ENCODE measurements at places on chromosomes 2 and 18.

DNA sequence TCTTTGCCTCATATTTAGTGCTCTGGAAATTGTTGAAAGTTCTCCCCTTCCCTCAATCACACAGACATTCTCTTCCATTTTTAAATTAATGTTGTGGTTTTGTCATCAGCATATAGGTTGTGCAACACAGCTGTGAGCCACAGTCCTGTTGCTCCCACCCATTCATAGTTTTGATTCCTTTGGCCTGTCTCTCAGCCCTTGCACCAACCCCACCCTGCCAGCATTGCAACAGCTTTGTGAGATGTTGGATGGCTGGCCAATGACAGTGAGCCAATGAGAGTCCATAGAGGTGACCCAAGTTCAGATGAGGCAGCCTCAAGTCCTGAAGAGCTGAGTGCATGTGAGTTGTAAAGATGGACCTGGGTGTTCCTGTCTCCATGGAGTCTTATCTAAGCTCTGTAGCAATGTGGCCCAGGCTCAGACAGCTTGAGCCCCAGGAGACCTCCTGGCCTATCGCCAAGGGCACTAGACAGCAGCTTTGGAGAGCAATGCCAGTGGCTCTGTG lies 775.5 kb downstream of the RNF144A start:
- DNase-seq = no peak

GRCh38 chr2:200379481-200380090 lies 73.1 kb downstream of the SPATS2L start:
- DNase-seq = no peak

DNA sequence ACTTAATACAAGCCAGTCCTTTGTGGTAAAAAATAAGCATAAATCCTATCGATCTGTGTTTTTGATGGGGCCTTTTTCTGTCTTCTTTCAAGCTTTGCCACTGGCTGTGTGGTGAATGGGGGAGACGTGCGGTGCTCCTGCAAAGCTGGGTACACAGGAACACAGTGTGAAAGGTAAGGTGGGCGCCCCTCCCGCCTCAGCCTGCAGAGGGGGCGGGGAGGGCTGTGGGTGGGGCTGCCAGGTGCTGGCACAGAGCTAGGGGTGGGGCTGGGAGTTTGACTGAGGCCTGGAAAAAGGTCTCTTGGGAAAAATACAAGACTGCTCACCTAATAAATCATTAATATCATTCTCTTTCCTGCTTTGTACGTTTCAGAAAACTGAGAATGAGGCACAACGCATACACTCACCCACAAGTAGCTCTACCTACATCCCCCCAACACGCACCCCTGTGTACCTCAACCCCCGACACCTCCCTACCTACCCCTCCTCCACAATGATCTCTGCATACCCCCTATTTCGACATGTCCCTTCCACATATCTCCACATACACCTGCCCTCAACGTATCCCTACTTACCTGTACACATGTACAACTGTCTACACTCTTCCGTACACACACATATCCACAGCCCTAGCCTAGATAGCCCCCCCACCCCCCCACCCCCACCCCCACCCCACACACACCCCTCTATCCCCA lies 129.7 kb upstream of the TTC39C start:
- no peak for DNase-seq

DNA sequence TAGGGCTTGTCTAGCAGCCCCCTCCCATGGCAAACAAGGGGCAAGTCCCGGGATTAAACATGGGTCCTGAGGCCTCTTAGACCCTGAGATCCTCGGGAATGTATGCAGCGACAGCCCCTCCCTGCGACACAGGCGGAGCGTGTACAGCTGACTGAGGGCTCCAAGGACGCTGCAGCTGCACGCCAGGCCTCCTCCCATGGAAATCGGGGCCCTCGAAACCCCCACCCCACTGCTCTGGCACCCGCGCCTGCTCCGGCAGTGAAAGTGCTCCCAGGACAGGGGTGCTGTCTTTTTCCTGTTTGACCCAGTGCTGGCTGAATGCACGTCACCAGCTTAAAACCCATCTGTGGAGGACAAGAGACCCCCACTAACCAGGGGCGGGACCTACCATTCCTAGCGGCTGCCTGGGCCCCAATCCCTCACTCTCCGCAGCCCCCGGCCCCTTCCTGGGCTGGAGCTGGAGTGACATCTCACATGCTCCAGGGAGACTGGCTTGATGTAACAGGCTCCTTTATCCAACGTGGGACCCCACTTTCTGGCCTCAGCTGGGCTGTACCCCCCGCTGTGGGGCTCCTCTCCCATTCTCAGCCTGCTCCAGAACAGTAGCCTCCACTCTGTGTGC lies 247.7 kb downstream of the TWIST2 start:
- DNase-seq = no peak

DNA sequence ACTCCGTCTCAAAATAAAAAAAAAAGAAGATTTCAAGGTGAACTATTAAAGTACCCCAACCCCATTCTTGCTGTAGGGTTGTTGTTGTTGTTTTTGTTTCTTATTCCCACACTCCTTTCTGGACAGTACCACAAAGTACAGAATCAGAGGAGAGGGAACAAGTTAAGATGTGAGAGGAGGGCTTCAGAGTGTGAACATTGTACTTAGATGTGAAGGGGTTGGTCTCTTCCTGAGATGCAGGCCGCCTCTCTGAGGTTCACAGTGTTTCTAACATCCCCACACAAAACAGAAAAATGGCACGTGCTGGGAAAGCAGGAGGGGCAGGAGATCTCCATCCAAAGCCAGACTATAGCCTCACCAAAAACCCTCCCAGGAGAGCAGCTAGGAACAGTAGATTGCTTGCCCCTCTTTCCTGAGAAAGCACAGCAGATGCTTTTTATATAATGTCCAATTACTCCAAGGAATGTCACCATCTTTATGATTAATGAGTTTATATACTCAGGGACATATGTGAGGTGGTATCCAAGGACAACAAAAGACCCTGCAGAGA lies 22.6 kb downstream of the ADD2 start:
- no peak for DNase-seq

DNA sequence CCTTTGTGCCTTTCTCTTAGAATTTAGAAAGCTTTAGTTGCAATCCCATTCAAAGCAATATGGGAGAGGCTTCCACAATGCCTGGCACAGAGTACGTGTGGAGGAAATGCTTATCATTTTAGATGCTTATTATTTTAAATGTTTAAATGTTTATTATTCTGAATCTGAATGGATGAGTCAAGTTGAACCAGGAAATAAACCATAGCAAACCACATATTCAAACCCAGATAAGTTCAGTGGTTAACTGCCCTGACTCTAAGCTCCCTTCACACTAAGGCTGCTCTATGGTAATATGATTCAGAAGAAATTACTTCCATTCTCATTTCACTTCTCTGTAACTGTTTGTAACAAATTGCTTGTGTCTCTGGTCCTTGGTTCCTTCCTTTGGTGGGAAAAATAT lies 5.2 kb upstream of the PPP4R1 start:
- no peak for DNase-seq

DNA sequence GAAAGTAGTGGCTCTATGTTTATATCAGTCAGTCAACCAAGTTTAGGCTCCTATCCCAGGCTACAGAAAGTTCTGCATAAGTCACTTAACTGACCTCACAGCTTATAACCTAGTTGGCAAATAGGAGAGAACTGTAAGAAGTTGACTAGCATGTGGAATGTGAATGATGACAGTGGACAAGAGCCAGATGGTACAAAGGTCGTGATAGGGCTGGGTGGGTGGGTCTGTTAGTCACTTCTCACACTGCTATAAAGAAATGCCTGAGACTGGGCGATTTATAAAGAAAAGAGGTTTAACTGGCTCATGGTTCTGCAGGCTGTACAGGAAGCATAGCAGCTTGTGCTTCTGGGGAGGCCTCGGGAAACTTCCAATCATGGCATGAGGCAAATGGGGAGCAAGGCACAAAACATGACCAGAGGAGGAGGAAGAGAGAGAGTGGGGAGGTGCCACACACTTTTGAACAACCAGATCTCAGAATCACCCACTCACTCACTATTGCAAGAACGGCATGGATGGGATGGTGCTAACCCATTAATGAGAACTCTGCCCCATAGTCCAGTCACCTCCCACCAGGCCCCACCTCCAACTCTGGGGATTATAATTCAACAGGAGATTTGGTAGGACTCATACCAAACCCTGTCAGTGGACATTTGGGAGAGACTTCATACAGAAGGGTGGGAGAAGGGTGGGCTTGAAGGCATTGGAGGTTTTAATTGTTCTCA lies 68.8 kb downstream of the LTBP1 start:
- DNase-seq = no peak

DNA sequence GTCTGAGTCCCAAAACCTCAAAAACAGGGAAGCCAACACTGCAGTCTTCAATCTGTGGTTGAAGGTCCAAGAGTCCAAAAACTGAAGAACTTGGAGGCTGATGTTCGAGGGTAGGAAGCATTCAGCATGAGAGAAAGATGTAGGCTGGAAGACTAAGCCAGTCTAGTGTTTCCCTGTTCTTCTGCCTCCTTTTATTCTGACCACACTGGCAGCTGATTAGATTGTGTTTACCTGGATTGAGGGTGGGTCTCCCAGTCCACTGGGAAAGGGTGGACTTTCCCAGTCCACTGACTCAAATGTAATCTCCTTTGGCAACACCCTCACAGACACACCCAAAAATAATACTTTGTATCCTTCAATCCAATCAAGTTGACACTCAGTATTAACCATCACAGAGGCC lies 27.5 kb upstream of the IL1B start:
- no peak for DNase-seq

GRCh38 chr18:37394610-37394965 lies 171.0 kb downstream of the CELF4 start:
- DNase-seq = no peak

- DNase-seq = no peak
Observed at GRCh38 chr18:56899660-56900059, 247.2 kb upstream of the BOD1L2 start.

- no peak for DNase-seq
Observed at GRCh38 chr2:1496359-1496821, 83.1 kb downstream of the TPO start.

DNA sequence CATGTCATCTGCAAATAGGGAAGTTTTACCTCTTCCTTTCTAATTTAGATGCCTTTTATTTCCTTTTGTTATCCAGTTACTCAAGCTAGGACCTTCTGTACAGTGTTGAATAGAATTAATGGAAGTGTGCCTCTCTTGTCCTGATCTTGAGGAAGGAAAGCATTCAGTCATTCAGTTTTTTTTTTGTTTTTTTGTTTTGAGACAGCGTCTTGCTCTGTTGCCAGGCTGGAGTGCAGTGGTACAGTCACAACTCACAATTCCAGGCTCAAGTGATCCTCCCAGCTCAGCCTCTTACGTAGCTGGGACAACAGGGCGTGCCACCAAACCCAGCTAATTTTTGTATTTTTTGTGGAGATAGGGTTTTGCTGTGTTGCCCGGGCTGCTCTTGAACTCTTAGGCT lies 203.9 kb upstream of the ALPP start:
- no peak for DNase-seq

DNA sequence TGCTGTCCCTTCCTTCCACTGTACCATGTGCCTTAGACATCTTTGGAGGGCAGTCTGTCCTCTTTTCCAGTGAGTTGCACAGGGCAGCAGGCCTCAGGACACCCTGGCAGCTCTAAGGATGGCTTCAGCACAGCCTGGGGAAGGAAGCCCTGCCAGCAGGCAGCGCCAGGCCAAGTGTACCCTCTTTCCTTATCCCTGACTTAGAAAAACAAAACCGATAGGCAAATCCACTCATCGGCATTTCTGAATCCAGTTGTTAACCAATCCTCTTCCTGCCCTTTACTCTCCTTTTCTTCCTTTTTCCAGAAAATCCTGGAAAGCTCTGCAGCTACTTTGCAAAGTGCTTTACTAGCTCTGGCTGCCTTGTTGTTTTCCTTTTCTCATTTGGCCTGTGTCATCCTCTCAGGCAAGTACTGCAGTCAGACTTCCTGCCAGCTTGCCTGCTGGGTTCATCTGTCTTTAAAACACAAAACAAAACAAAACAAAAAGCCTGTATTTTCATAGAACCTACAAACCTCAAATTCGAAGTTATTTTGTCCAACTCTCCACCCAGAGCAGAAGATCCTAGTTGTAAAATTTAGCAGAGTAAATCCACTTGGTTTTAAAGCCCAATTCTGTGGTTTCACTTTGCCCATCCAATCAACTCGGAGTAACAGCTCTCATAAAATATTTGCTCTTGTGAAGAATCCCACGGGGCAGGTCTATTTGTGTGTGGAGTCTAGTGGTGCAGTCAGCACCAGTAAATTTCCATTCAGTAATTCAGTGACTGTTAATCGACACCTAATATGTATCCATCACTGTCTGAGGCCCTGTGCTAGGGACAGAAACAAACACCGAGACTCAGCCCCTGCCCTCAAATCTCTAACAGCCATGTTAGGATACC lies 45.2 kb downstream of the PCBP1 start:
- peak; percentile 44 for DNase-seq

GRCh38 chr2:27261926-27262298 lies 935 bp downstream of the SLC30A3 start:
- DNase-seq = no peak

GRCh38 chr2:88099798-88100488 lies 27.9 kb downstream of the FABP1 start:
- DNase-seq = no peak

GRCh38 chr2:55710025-55710424 lies 16.4 kb upstream of the PNPT1 start:
- DNase-seq = no peak

- no peak for DNase-seq
Observed at GRCh38 chr2:168316073-168316440, 68.7 kb upstream of the STK39 start.

DNA sequence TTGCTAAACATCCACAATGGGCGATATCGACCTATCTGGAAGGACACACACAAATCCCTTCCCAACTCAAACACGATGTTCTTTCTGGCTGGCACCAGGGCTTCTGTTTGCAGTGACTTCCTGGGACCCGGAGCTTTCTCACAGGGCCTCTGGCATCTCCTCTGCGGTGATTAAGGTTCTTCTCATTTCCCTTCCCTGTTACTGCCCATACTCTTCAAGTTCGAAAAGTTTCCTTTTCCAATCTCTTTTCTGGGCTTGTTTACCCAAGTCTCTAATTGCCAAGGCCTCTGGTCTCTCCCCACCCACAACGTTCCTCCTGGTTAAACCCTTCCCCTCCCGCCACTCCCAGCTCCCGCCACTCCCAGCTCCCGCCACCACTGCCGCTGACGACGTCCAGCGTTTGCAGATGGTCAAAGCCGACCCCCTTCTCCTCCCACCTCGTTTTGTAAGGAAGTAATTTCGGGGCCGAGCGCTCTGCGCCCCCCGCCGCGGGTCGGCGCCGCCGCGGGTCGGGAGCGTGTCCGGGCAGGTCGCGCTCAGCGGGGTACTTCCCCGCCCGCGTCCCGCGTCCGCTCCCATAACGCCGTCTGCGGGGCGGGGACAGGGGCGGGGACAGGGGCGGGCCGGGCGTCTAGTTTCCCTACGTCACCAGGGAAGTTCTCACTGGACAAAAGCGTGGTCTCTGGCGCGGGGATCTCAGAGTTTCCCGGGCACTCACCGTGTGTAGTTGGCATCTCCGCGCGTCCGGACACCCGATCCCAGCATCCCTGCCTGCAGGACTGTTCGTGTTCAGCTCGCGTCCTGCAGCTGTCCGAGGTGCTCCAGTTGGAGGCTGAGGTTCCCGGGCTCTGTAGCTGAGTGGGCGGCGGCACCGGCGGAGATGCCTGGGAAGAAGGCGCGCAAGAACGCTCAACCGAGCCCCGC lies at the start of gene PMAIP1:
PMAIP1 (plus strand) TSS at position 699 of the 924 bp plus-strand sequence; CDS start at position 881, 182 bp downstream.
- peak; percentile 88 for DNase-seq
